Stimulated activated CD4-positive, alpha-beta T cell treated with anti-CD3 and anti-CD28 coated beads, TNF-alpha, amount 100 ng/mL, for 4 hours (primary cell): ENCODE measurements at places on chromosomes 6 and 20.

DNA sequence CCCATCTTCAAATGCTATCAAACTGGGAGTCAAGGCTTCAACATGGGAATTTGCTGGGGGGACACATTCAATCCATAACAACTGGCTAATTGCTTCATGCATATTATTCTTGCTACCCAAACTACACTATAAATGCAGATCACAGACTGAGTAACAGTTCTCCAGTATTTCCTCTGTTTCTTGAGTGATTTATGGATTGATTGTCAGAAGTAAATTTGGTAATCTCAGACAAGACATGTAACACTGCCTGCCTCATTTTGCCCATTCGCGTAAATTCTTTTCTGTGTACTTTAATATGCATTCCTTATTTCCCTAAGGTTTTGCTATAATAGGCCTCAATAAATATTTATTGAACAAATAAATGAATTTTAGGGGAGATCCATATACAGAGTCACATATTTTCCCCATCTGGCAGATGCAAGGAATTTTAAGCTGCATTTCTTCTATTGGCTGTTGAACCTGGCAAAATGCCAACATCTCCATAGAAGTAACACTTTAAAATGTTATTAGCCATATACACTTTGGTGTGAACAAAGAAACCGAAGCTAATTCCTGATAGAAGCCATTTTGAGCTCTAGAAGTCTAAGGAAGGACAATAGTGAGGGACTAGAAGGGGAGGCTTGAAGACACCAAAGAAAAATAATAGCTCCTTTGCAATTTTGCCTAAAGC is 98.2 kb downstream of the QRSL1 start:
- no peak for DNase-seq

- no peak for DNase-seq
These were observed 68.5 kb downstream of the MAP3K5 start for GRCh38 chr6:136723780-136724179.

- DNase-seq: no peak
These were observed 332.3 kb downstream of the BCKDHB start for GRCh38 chr6:80438772-80439171.

DNA sequence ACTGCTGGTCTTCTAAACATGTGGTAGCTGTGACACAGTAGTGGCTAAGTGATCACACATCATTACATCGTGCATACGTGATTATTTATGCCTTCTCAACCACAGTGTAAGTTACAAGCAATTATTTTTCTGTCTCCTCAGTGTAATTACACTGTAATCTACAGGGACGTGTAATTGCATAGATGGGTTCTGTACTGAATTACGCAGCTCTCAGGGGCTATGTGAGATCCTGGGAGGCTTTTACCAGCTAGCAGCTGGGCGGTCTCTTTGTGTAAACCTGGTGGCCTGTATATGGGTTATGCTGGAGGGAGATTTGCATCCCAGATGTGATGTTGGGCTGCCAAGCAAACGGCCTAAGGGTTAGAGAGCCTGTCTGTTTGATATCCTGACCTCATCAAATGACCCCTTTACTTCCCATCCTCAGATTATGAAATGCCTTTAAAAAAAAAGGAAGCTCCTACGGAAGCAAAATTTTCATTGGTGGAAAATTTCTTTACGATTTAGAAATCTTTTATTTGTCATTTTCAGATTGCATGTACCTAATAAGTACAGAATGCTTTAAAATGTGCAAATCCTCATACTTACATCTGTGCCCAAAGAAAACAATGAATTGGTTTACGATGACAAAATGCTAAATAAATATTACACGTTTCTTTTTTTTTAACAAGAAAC is 402.8 kb upstream of the JAG1 start:
- DNase-seq: no peak

GRCh38 chr6:84392261-84392660 is 164.8 kb upstream of the CEP162 start:
- DNase-seq: no peak

- no peak for DNase-seq
These were observed 12.1 kb upstream of the NEDD9 start for GRCh38 chr6:11244387-11245126.

DNA sequence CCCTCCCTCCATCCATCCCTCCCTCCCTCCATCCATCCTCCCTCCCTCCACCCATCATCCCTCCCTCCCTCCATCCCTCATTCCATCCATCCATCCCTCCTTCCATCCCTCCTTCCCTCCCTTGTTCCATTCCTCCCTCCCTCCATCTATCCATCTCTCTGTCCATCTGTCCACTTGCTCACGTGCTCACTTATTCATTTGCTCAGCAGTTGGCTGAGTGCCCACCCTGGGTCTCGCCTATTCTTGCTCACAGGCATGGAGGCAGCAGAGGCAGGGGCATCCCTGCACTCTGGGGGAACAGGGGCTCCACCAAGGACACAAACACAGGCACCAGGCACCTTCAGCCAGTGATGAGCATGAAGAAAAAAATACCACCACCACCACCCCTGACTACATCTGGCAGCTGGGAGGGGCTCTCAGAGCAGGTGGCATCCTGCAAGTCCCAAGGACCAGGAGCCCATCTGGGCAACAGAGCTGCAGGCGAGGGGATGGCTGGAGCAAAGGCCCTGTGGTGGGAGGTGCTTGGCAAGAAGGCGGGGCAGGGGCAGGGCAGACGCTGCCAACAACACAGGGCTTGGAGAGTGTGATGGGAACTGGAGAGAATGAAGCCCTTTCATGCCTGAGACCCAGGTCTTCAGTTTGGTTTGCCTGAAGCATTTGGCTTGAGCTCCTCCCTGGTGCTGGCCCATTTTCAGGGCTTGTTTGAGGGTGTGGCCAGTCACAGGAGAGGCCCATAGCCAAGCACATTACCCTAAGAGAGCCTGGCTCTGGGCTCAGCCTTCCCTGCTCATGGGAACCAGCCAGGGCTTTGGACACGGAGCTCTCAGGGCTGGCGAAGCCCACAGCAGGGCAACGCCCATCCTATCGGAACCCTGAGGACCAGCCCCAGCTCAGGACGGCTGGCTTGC is 40.2 kb upstream of the MRGBP start:
- DNase-seq: no peak

DNA sequence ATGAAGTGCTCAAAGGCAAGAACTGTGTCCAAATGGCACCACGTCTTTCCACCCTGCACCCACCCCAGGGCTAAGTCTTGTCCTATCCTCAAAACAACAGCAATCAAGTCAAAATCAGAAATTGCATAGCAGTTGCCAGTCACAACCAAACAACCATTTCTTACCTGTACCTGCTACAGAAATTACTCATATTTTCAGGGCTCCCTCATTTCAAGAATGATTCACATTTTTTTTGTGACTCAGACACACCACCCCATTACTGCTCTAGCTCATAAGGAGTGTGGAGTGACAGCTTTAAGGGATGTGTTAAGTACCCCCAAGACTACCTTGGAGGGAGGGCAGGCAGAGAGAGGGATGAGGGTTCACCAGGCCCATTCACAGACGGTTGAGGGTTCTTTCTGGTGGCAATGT is 111.7 kb downstream of the TRERF1 start:
- no peak for DNase-seq

- DNase-seq: no peak
These were observed 166.6 kb downstream of the PLCB4 start for GRCh38 chr20:9235518-9235917.

DNA sequence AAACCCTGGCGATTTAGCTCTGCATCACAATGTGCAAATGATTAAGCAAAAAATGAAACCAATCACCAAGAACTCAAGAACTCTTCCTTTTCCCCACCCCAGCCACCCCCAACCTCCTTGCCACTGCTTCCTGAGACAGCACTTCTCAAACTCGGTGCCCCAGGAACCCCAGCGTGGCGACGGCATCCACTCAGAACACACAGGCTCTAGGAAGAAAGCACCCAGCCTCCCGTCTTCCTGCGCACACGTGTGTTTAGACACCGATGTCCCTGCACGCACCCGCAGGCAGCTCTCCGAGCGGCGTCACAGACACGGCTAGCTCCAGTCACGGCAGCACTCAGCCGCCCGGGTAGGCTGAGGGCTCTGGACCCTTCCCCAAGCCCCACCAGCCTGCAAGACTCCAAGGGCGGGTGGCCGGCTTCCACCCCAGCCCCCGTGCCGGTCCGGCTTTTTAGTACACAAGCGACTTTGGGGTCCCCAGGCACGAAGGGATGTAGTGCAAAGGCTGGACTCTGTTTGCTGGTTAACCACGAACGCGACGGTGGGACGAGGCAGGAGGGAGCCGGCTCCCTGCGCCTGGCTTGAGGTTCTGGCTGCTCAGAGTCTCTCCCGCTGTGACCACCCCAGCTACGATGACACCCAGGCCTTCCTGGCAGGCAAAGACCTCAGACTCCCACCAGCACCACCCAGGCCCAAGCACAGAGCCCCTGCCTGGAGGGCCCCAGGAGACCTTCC is 51.9 kb downstream of the KCNQ2 start:
- DNase-seq: no peak

- no peak for DNase-seq
These were observed 9.5 kb upstream of the MYT1 start for GRCh38 chr20:64154590-64155257.

DNA sequence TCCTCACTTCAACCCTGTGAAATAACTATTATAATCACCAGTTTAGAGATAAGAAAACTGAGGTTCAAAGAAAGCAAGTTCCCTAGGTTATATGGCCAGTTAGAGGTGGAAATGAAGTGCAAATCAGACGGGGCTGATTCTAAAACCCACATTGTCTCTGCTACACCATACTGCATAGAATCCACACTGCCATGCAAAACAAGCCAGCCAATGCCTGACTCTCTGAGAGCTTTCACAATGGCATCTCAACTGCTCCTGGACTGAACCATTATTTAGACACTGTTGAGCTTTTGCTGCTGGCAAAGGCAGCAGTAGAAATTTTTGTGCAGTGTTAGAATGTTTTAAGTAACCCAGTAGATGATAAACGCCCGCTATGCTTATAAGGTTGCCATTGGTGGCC is 195.2 kb upstream of the CNR1 start:
- DNase-seq: no peak

- no peak for DNase-seq
These were observed 44.5 kb upstream of the OSTM1 start for GRCh38 chr6:108118810-108119768.

DNA sequence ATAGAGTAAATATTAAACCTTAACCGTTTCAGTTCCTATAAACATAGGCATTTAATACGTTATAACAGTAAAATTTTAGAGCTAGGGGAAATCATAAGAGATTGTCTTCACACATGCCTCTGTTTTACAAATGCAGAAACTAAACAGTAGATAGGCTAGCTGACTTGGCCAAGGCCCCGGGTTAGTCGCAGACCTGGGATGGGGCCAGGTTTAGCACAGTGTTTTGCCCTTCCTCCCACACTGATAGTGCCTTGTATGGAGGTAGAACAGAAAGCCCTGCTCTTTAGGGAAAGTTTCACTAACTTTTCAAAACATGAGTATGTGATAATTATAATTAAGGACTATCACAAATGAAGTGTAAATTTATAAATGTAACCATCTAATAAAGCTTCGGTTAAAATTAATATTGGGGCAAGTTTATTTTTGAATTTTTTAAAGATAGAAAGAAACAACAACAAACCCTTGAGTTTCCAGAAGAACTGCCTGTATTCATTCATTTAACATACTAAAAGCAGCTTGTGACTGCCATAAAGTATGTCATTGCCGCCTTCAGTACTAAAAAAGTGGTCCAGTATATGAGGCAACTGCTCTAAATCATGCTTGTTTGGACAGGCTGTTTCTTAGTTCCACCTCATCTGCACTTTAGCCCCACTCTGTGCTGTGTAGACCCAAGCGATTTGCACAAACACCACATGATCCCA is 62.5 kb upstream of the LOC128125822 start:
- DNase-seq: no peak

DNA sequence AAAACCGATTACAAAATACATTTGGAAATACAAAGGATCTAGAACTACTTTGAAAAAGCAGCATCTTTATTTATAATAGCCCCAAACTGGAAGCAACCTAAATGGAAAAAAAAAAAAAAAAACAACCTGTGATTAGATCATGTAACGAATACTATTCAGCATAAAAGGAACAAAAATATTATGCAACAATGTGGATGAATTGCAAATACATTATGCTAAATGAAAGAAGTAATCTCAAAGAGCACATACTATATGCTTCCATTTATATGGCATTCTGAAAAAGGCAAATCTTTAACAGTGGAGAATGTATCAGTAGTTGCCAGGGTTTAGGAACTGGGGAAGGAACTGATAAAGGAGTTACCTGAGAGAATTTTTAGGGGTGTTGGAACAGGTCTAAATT is 28.9 kb downstream of the IRAK1BP1 start:
- no peak for DNase-seq

GRCh38 chr6:106787327-106788196 is 158.2 kb downstream of the QRSL1 start:
- DNase-seq: no peak

GRCh38 chr6:132872923-132873322 is 58.6 kb downstream of the RPS12 start:
- no peak for DNase-seq
